COLO829 (cell line): ENCODE measurements at places on chromosomes 5 and 9.

DNA sequence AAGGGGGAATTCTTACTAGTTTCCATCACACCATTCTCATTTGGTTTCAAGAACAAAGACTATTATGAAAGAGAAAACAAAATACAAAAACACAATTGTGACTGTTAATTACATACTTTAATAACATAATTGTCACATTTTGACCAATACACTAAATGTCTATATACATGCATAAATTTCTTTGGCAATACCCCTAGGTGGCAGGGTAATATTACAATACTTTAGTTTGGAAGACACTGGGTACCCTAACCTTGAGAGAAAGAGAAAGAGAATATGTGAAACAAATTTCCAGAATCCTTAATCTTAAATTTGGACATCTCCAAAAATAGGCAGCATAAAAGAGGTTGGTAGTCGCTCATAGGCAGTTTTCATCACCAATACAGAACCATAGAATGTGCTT is 619.6 kb upstream of the ADAMTS16 start:
- no peak for DNase-seq

DNA sequence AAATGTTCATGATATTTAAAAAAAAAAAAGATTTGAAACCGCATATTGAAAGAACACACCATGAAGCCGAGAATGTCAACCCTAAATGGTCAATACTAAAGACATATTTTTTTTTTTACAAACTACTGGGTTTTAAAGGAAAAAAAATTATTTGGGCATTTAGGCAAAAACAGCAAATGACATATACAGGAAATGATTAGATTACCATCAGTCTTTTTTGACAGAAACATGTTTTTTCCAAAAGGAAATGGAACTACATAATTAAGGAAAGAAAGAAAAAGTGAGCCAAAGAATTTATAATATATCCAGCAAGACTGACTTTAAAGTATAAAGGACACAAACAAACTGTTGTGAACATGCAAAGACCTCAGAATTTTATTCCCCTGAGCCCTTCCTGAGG is 56.7 kb downstream of the RALGPS1 start:
- DNase-seq, result no peak

- no peak for DNase-seq
These were observed 26.8 kb upstream of the MVB12B start for GRCh38 chr9:126299706-126300276.

DNA sequence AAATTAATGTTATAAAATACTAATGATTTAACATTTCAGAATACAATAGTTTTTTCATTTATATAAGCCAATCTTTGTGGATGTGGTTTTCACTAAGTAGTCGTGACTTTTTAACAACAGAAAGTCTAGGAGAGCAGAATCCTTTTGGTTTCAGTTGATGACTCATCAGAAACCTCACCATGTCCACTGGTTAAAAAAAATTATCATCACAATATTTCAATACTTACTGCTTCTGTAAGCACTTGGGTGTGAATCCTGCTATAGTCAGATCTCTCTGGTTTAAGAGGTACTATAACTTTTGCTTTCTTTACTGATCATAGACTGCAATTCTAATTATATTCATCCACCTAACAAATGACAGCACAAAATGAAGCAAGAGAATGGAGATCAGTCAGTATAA is 77.2 kb downstream of the MRPS30 start:
- peak; percentile 21 for DNase-seq

DNA sequence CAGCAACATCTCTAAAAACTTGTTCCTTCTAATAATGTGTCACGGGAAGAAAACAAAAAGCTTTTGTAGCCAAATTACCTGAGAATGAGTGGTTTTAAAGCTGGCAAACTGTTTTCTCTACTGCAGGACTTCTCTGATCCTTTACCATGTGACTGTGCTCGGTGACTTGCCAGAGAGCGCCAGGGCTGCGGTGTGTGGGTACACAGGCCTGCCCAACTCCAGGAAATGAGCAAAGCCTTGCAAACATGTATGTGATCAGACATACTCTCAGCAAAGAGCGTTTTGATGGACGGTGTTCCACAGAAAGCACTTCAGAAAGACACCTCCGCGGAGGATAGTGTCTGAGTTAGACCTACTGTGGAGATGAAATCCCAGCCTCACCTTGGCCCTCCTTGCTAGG is 157.3 kb downstream of the SPOCK1 start:
- DNase-seq, result no peak

DNA sequence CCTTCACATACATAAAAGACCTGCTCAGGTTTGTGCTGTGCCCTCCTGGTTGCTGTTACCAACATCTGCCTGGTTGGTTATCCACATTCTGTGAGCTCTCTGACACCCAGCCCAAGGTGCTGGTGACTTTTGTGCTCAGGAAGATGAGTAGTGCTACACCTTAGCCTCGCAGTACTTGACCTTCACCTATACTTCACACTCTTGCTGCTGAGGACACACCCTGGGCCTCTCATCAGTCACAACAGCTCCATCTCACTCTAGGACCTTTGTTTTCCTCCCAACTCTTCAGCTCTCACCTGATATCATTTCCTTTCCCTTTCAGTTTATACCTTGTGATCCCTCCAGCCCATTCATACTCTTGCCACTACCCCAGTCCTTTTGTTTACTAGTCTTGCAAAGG is 10.7 kb upstream of the SLC22A5 start:
- DNase-seq, result no peak

DNA sequence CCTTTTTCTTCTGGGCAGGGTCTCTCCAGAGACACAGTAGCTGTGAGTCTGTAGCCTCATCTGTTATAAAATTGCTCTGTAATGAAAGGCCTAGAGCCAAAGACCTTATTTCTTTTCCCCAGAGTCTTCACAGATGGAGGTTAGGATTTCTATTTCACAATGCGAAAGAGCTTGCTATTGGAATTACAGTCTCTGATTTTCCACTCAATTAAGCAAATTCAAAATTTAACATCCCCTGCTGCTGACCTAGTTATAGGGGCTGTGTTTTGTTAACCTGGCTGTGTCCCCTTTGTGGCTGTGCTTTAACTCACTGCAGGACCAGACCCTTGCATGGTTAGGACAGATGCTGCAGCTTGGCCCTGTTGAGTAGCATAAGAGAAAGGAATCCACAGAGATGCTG is 190.3 kb upstream of the NMUR2 start:
- DNase-seq, result no peak

- DNase-seq, result no peak
These were observed 91.1 kb downstream of the MYO10 start for GRCh38 chr5:16844952-16845351.

GRCh38 chr9:14373336-14373666 is 59.4 kb upstream of the NFIB start:
- no peak for DNase-seq

DNA sequence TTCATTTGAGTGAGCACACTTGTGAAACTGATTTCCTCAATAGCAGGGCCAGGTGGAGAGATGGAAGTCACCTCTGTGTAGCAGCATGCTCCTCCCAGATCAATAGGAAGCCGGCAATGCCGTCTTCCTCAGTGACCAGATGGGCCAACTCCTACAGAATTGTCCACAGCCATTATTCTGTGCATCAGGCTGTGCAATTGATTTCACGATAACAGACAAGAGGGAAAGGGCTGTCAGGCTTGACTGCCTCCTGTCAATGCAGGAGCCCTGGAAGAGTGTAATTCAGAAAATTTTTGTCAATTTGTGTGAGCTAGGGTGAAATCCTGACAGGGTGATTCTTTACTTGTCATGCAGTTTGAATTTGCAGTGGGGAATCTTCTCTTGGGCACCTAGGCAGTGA is 838.4 kb upstream of the NUDT12 start:
- no peak for DNase-seq

- DNase-seq, result no peak
These were observed 163.9 kb downstream of the SLF1 start for GRCh38 chr5:94782383-94782782.

GRCh38 chr9:122392714-122393113 is 21.9 kb downstream of the PTGS1 start:
- no peak for DNase-seq

DNA sequence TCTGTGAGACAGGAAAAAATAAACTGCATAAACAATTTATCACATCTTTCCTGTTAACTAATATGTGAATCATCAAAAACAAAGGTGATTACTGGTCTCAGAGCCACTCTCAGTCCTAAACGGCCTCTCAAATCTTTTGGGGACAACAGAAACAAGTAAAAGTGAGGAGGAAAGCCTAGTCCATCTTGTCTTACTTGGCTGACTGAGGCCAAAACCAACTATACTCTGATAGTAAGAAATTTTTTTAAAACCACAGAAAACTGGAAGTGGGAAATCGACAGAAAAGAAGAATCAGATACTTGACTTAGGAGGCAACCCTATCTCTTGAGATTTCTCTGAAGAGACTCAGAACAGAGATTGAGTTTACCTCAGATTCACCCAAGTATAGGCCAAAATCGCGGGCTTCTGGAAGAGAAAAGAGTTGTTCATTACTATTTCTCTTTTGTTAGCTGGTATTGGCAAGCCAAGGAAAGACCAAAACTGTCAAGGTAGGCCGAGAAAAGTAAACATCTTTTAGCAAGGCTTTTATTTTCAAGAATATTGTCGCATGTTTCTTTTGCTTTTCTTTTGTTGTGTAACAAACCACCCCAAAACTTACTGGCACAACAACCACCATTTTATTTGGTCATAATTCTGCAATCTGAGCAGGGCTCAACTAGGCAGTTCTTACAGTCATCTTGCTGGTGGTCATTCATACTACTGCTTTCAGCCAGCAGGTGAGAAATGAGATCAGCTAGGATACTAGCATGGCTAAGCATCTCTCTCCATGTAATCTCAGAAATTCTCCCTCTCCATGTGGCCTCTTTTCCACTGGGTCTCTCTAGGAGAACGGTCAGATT is 46.1 kb downstream of the RFX3 start:
- DNase-seq, result no peak

GRCh38 chr5:181203777-181204112 is 1.3 kb downstream of the TRIM7 start:
- no peak for DNase-seq

- DNase-seq, result no peak
These were observed 363.8 kb downstream of the LRRC70 start for GRCh38 chr5:62942384-62942783.

DNA sequence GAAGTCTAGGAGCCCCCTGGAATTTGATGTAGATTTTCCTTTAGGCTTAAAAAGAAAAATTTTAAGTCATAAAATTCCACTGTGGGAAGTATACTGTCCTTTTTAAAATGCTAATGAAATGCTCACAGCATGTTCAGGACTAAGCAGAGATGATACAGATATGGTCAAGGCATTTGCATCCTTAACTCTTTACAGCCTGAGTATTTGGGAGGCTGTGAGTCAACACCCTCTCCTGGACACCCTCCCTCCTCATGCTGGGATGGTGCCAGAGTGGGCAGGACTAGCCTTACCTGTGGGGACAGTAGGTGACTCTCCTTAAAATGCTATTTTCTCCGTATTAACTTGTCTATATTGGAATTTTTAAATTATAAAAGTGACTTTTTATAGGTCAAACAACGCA is 197.4 kb upstream of the ELL2 start:
- DNase-seq, result no peak

- DNase-seq, result peak; percentile 78
These were observed 639.7 kb upstream of the C9orf72 start for GRCh38 chr9:28212979-28213378.

DNA sequence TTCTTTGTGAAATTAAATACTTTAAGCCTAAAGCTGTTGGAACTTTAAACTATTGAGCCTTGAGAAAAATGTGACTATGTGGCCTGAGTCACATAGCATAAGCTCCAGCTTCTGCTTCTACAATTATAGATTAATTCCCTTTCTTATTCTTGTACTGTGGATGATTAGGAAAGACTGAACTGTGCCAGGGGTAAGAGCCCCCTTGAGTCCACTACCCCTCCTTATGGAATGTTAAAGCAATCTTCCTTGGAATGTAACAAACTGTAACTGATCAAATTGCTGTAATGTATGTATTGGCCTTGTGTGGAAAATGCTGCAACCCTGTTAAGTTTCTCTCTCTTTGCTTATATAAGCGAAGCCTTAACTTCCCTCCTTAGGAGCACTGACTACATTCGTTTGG is 273.2 kb downstream of the FAM170A start:
- DNase-seq, result no peak

GRCh38 chr5:55303238-55303690 is 4.2 kb downstream of the DHX29 start:
- no peak for DNase-seq

GRCh38 chr9:131270171-131271015 is 5.9 kb downstream of the FAM78A start:
- no peak for DNase-seq

GRCh38 chr9:123607479-123607878 is 251.5 kb downstream of the CRB2 start:
- no peak for DNase-seq

DNA sequence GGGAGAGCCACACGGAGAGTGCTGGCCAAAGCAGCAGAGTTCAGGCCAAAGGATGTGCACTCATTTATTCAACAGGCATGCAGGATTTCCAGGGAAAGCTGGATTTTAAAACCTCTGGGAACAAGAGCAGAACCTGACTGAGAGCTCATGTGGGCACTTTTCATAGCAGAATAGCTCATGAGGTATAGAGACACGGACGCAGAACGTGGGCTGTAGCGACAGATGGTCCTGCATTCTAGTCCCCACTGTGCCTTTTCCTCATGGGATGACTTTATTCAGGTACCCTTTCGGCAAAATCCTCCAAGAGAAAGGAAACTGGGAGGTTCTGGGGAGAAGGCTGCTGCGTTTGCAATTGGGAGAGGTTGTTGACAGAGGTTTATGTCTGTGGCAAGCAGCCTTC is 5.4 kb downstream of the IL4 start:
- DNase-seq, result no peak

GRCh38 chr9:128201441-128202369 is 1.5 kb upstream of the DNM1 start:
- no peak for DNase-seq

DNA sequence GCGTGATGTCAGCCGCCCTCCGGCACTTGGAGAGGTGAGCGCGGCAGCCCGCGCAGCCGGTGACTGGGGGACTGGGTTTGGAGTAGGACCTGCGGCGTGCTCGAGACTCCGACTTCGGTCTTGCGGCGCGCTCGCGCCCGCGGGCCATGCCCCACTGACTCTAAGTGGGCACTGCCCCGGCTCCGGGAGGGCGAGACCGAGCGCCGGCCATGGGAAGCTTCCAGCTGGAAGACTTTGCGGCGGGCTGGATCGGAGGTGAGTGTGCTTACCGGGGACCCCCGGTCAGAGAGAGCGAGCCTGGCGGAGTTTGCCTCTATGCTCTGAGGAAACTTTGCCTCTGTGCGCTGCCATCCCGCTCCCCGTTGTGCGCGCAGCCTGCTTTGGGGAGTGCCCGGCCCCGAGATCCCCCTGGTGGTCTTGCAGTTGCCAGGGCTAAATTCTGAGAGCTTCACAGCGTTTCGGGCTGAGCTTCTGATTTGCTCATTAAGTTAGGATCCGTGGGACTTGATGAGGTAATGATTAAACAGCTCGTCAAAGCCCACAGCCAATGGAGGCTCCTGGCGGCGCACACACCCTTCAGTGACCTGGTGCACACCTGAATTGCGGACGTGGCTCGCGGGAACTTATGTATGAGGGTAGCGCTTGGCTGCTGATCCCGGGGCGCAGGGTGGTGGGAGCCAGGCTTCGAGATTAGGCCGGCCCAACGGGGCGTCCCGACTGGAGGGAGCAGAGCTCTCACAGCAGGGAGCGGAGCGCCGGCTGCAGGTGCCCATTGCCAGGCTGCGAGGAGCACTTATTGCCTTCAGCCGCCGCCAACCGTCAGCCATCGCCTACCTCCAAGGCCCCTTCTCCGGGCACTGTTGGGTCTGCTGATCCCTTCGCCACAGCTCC is at the start of gene SLC25A48:
Gene SLC25A48, plus strand, starts transcription at position 25 of the 891 bp plus-strand sequence. Its CDS starts 185 bp downstream, at position 210.
- DNase-seq, result no peak
